ELF-1 (cell line): ENCODE measurements at places on chromosomes 6 and 20.

- DNase-seq, result no peak
Observed at GRCh38 chr20:58712806-58713731, 20.5 kb downstream of the NPEPL1 start.

- DNase-seq, result no peak
Observed at GRCh38 chr6:11795403-11795802, 16.8 kb upstream of the ADTRP start.

DNA sequence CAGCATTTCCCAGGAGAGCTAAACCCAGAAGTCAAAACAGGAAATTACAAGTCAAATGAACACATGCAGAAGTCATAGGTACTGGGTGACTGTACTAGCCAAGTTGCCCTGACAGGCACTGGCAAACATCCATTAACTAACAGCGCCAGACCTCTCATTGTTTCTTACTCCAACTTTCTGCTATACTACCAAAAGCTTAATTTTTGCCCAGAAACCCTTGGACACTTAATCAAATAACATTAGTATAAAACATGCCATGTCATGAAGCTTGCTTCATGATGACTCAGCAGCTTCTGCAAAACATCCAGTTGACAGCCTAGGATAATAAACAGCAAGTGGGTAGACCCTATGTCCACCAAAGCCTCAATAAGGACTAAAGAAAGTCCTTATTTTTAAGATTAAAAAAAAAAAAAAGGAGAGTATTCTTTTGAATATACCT, 3.5 kb downstream of the NUP153 start:
- no peak for DNase-seq

DNA sequence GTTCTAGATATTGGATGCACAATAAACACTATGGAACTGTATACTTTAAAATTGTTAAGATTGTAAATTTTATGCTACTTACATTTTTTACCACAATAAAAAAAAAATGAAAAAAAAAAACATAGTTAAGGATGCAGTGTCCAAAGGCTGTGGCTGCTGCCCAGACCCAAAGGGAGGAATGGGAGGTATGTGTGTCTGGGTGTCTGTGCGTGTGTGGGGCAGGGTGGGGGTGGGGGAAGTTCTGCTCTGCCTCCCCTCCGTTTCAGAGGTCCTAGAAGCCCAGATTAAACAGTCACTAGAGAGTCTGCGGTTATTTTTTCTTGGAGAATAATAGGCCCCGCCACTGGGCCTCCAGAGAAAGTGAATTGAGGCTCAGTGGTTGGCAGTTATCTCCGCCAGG, 136.4 kb upstream of the ARMC2 start:
- DNase-seq, result no peak

DNA sequence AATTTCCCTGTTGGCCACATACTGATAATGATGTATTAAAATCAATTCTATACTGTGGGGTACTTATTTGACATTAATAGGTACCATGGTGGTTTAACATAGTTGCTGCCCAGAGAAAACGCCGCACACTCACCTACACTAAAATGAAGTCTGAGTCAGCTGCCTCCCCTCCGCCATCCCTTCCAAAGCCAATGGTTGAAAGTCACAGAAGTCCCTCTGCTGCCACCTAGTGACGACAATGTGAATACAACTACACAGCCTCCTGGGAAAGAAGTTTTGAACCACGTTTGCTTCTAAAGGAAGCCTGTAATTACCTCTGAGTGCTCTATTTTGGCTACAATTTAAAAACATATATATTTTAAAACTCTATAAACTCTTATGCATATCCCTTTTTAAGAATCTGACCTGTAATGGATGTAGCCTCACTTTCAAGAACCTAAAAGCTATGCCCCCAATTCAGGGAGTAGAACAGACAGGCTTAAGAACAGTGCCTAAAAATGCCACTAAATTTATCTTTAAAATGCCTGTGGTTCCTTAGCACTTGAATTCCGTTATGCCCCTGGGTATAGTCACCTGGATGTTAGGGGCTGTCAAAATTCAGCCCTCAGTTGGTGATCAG, 20.6 kb upstream of the ECI2 start:
- peak; percentile 84 for DNase-seq

- no peak for DNase-seq
Observed at GRCh38 chr6:84415517-84415916, 188.1 kb upstream of the CEP162 start.

GRCh38 chr6:42022755-42023384, 27.5 kb upstream of the TAF8 start:
- DNase-seq, result no peak

DNA sequence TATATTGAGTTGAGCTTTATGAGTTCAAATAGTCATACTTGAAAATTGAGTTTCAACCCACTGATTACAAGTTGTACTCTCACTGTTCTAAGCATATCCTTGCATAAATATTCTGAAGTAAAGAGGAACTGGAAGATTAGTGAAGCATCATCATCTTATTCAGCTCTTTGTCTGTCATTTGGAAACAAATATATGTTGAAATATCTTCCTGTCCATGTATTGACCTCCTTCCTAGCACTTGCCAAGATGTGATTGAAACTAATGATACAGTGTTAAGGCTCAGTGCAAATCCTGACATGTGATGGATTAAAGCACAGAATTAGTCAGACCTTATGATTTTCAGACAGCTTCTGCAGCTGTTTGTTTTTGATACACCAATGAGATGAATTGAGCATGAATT, 434.3 kb downstream of the TBC1D32 start:
- DNase-seq, result no peak

DNA sequence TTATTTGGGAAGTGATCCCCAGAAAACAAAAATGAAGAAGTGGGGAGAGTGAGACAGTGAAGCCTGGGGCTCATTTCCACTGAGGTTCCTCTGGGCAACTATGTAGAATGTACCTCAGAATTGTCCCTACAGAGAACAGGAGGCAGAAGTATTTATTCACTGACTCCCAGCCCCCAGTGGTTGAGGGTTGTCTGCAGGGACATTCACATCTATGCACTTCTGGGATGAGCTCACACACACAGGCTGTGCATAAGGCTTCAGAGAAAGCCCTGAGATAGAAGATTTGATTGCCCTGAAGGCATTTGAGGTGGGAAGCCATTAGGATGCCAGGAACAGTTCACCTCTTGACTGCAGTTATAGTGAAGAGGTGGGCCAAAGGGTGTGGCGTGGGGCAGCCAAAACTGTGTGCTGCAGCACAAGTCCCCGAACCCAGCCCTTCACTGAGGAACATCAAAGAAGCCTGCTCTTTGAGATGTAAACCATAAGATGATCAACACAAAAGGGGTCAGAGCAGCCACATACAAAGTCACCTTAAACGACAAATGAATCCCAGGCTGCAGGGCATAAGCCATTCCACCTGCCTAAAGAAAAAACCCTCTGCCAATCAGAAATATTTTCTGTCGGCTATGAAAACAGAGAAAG, 853.8 kb upstream of the FLRT3 start:
- DNase-seq, result peak; percentile 80

DNA sequence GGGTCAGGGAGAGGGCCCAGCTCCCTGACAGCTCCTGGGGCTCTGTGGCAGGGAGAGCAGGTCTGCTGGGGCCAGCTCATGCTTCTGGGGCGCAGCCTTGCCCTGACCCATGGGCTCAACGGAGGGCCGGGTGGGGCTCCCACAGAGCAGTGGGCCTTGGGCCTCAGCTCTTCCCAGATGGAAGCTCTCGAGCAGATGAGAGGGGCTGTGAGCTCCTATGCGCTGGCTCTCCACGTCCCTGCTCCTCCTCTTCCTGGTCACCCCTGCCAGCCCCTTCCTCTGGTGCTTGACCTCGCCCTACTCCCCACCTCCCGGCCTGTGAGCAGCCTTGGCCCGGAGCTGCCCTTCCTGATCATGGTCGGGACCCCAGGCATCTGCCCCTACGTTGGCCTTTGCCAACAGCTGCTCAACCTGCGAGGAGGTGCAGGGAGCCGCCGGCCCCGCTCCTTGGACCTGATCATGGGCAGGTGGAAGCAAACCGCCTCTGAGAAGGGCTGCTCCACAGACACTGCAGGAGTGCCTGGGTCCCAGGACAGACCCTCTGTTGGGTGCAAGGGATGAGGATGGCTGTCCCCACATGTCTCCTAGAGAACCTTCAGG, 26.8 kb upstream of the GATA5 start:
- no peak for DNase-seq

DNA sequence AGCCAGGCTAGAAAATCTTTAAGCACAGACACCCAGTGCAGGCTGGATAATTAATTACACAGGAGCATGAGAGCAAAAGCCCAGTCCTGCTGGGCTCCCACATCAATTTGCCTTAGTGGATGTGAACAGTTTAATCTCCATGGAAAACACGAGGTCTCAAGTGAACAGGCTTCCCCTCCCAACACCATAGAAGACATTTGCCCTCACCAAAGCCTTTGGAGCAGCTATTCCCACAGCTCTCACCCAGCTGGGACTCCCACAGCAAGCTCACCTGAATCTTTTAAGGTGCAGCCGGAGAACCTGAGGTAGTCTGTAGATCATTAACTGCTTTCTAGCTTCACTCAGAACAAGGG, 12.0 kb downstream of the TOMM6 start:
- no peak for DNase-seq

DNA sequence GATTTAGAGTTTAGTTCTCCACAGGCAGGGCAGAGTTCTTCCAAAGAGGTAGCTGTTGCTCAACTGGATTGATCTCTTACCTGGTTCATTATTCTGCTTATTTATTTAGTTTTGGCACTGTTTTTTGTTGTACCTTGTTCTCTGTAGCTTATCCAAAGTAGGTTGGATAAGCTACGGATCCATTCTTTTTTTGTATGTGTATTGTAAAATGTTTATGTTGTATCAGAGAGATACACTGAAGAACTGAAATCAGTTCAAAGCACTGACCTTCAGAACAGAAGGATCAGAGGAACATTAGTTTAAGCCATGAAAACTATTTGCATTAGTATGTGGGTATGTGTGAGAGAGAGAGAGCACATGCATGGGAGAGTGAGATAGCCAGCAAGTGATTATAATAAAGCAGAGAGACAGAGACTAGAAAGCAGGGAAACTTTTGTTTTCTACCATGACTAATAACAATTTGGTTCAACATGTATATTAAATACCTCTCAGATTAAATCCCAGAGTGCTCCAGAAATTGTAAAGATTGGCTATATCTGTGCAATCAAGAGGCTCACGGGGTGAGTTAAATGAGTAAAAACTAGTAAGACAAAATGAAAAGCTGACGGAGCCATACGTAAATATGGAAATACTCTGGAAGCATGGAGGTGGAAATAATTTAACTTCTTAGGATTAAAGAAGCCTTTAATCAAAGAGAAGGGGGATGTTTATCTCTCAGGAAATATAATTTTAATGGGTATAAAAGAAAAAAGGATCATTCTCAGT, 40.2 kb downstream of the ITCH start:
- DNase-seq, result no peak

DNA sequence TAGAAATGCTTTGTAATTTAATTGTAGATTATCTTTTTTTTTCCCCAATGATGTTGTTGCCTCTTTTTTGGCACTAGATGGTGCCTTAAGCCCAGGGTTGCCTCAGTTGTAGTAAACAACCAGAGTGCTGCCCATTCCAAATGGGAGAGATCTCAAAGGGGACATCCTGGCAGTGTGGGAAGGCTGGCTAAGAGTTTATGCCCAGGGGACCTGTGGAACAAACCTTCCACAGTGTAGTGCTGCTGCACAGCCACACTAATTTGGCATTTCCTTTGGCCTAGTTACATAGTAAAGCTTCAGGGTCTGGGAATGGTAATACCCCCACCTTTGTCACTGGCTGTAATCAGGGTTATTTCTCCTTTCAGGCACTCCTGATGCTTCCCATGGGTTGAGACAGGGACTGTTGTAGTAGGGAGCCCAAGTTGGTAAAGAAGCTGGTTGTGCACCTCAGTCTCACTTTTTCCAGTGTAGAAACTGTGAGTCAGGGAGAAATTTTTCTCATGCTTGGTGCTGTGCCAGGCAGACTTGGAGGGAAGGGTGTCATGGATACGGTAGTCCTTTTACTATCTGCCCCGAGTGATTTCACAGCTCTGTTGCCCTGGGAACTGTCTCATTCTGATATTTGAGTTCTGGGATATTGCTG, 177.8 kb upstream of the ECI2 start:
- peak; percentile 40 for DNase-seq

GRCh38 chr20:48847498-48848205, 19.9 kb upstream of the PREX1 start:
- DNase-seq, result no peak

DNA sequence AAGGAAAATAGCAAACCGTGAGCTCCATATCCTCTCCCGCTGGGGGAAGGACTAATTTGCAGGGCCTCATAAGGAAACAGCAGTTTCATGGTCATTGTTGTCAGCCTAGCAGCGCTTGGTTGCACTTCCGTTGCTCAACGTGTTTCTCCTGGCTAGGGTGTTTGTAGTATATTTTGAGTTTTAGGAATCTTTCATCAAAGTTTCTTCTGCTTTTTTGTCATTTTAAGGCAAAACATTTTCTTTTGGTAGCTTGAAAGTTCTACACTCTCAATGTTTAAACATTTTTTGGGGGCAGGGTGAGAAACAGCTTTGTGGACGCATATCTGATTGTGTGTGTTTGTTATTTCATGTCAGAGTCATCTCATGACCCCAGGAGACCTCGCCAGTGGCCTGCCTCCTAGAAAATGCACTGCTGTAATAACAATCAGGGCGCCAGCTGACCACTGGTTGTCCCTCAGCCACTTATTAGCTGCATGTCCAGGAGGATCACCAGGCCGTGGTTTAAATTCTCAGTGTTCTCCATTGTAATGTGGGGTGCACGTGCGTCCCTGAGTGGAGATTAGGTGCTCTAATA, 20.6 kb downstream of the JARID2 start:
- no peak for DNase-seq

- no peak for DNase-seq
Observed at GRCh38 chr20:58433759-58434158, 44.7 kb downstream of the VAPB start.

DNA sequence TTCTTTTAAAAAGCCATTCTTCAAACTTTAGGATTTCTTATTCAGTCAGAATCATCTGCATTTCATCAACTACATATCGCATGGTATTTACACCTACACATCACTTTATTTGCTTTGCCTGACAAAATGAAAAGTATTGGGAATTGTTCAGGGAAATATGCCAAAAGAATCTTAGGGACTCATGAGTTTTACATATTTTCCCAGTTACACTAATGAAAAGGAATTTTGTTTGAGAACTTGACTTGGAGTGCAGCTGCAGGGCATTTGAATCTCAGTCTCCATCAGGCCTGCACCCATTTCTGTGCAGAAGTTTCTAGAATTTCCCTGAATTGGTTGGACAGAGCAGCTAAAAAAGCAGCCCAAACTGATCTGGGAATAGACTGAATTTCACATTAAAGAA, 65.3 kb downstream of the MTHFD1L start:
- DNase-seq, result no peak

GRCh38 chr6:4670290-4670689, 105.9 kb upstream of the CDYL start:
- no peak for DNase-seq
